ENCODE measurements at places on chromosomes 6 and 20. TPM values are rescaled to one million over a fixed set of nuclear protein-coding genes. Genes with fewer than 3 reads are reported as not detected.

DNA sequence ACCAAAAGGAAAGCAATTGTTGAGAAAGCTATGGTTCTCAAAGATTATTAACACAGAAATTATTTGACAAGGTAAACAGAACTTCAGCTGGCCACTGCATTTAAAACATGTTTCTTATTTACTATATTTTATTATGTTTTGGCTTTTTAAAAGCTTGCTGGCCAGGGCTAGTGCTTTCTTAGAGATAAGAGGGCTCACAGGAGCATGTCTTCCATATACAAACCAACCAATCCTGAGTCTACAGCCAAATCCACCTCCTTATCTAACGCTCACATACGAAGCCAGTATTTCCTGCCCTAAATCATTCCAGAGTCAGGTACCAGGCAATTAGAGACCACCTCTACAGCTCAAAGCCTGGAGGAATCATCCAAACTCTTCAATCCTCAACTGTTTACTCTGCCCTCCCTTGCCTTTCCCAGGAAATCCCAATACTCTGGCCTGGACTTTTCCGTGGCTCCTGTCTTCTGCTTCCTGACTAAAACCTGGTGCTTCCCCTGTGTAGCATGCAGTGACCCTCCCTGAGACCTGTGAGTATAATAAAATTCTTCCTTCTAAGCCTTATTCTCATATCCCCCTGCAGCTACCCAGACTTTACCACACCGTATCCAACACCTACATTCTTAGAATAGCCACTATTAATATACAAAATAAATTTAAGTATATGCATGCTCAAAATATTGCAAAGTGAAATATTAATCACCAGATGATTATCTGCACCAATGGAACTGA, 33.2 kb downstream of the RANBP9 start:
- DNase-seq, result no peak

- no peak for DNase-seq
Observed at GRCh38 chr20:38092915-38093314, 59.4 kb downstream of the RPRD1B start.

GRCh38 chr6:11054722-11055121, 10.6 kb upstream of the ELOVL2 start:
- DNase-seq, result no peak

DNA sequence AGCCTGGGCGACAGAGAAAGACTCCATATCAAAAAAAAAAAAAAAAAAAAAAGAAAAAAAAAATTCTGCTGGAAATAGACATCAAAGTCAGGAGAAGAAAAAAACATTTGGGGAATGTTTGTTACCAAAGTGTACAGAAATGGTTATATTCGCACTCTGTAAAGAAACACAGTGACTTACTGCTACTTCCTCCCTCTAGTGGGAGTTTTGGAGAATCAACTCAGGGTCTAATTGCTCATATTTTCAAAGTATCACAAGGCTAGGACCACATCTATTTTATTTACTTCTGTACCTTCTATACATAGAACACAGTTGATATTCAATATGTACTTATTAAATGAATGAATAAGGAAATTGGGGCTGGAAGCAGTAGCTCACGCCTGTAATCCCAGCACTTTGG, 24.4 kb downstream of the ARG1 start:
- DNase-seq, result no peak

DNA sequence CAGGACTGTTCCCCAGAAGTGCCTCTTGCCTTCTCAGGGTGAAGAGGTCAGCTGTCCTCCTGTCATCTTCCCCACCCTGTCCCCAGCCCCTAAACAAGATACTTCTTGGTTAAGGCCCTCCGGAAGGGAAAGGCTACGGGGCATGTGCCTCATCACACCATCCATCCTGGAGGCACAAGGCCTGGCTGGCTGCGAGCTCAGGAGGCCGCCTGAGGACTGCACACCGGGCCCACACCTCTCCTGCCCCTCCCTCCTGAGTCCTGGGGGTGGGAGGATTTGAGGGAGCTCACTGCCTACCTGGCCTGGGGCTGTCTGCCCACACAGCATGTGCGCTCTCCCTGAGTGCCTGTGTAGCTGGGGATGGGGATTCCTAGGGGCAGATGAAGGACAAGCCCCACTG, 9.8 kb downstream of the PI16 start:
- no peak for DNase-seq

- no peak for DNase-seq
Observed at GRCh38 chr6:133804265-133804664, 84.6 kb upstream of the TCF21 start.

- no peak for DNase-seq
Observed at GRCh38 chr6:33689879-33690278, 21.6 kb downstream of the UQCC2 start.

- DNase-seq, result no peak
Observed at GRCh38 chr20:46588532-46589511, 38.4 kb upstream of the OCSTAMP start.

- DNase-seq, result no peak
Observed at GRCh38 chr6:152226119-152226518, 411.0 kb downstream of the SYNE1 start.

- no peak for DNase-seq
Observed at GRCh38 chr20:51596668-51597388, 54.3 kb upstream of the NFATC2 start.

DNA sequence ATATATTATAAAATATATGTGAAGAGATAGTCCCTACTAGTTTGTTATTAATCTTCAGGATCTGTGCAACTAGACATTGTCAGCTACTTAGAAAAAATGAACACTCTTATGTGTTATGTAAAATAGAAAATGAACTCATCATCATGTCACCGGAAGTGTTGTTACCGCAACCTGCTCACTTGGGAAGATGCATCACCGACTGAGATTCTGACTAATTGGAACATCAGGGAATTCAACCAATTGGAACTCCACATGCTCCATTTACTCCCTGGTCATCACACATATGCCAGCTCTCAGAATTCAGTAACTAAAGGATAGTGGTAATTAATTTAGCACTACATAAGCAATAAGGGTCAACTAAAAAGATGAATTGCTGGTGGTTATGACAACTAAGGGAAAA, 16.7 kb upstream of the B3GAT2 start:
- no peak for DNase-seq

GRCh38 chr20:50879649-50880550, 51.3 kb downstream of the ADNP start:
- no peak for DNase-seq

DNA sequence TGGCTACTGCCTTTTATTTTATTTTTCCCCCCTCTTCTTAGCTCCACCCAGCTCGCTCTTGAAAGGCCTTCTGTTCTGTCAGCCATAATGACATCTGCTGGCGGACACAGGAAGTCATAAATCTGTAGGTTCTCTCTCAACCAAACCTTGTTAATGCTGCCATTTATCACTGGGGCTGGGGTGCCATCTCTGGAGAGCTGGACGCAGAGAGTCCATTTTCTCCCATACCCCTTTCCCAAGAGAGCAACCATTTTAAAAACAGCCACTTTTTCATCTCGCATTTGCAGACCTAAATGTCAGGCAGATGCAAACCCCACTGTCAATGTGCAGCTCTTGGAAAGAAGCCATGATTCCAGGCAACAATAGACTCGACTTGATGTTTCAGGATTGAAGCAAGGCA, 13.0 kb upstream of the TSHZ2 start:
- DNase-seq, result no peak

- no peak for DNase-seq
Observed at GRCh38 chr6:16691324-16691723, 69.9 kb downstream of the ATXN1 start.

GRCh38 chr6:143823548-143823947, 19.6 kb upstream of the LTV1 start:
- DNase-seq, result no peak

DNA sequence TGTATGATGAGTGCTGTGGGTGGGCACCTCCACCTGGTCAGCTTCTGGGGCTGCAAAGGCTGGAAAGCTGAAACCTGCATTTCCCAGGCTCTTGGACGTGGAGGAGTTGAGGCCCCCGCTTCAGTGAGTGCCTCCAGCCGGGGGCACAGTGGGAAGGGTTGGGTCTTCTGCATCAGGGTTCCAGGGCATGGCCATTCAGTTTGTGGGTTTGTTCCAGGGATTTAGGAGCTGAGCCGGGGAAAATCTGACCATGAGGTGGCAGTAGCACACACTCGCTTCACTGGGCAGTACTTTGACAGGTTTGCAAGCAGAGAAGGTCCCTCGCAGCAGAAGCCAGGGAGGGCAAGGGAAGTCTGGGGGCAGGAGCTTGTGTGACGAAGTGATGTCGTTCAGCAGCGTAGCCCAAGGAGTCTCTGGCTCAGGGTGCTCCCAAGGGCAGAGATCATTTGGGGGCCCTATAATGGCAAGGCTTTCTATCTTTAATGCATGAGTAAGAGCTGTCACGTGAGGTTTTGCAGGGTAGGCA, 69.5 kb upstream of the SULF2 start:
- no peak for DNase-seq

GRCh38 chr20:1724901-1725300, 67.3 kb upstream of the SIRPG start:
- DNase-seq, result no peak

DNA sequence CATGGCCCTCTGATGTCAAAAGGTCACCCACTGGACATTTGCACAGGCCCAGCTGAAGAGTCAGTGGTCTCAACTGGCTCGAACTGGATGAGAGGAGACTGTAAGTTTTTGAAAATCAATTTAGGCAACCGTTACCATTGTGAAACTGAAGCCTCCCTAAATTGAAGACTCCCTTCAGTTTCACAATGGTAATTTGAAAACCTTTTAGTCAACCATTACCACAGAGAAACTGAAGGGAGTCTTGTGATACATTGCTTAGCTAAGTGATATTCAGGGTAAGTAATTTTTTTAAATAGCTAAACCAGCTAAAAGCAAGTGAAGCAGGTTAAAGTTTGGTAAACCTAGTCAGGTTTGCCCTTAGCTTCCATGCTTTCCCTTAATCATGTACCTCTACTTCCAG, 197.3 kb upstream of the NT5E start:
- DNase-seq, result no peak

DNA sequence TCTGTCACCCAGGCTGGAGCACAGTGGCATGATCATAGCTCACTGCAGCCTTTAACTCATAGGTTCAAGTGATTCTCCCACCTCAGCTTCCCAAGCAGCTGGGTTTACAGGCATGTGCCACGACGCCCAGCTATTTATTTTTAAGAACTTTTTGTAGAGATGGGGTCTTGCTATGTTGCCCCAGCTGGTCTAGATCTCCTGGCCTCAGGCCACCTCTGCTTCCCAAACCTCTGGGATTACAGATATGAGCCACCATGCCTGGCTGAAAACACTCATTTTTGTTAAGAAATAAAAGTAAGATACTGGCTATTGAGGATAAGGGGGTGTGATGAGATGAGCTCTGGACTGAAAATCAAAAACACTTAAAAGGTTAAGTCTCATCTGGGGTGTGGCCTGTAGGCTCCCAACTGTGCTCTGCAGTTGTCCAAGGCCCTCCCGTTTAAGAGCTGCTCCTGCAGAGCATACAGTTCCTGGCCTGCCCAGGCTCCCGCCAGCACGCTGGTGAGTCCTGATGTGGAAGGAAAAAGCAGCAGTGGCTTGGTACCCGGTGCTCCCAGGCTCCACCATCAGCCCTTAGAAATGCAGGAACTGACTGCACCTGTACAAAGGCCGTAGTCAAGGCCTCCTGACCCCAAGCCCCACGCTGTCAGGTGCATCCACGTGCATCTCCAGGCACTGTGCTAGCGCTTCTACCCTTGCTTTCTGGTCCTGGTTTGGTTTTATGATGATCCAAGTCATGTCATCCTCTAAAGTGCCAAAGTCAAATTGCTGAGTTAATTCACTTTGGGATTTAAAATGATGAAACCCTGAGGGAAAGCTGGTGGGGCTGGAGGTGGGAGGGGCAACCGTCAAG, 111.5 kb downstream of the TMEM242 start:
- no peak for DNase-seq

DNA sequence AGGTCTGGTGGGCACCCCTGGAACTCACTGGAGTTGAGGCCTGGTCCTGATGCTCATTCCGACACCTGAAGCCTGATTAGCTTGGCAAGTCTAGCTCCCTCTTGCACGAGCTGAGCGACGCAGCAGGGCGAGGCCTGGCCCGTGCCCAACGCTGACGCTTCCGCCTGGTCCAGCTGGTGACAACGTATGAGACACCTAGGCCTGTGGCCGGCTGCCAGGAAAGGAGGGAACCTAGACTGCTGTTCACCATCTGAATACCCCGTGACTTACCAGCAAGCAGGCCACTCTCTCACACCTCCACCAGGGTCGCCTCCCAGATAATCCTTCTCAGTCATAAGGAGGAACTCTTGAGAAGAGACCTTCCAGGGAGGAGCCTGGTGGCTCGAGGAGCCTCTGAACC, 24.5 kb downstream of the YTHDF1 start:
- DNase-seq, result no peak

GRCh38 chr6:11616200-11616611, 78.7 kb downstream of the TMEM170B start:
- DNase-seq, result peak; percentile 96

GRCh38 chr6:87220997-87221396, 65.6 kb downstream of the ZNF292 start:
- DNase-seq, result no peak

DNA sequence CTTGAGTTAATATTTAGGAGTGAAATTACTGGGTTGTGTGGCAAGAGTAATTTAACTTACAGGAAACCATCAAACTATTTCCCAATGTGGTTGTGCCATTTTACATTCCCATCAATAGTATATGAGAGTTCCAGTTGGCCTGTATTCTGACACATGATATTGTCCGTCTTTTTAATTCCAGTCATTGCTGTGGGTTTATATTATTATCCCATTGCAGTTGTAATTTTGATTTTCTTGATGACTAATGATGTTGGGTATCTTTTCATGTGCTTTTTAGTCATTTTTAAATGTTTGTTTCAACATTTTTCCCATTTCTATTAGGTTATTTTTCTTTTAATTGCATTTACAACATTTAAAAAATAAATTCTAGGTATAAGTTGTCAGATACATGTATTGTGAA, 614.0 kb downstream of the UTRN start:
- peak; percentile 86 for DNase-seq

DNA sequence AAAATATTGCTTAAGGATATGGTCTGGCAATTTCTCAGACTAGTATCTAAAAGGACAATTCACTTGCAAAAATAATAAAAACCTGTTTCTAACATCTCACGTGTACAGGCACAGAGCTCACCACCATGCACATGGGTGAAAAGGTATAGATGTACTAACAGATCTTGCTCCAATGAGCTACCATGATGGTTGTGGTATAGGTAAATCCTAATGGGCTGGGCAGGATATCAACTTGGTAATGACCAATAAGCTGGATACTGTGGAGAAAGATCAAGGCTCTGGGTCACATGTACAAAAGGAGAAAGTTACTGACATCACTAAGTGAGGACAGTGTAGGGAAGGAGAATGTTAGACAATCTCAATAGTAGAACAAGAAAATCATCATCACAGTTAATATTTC, 111.0 kb upstream of the NUP153 start:
- no peak for DNase-seq

- DNase-seq, result peak; percentile 86
Observed at GRCh38 chr6:10411971-10412460, 2.9 kb downstream of the TFAP2A start.

Gene DHX35
- 14.5 TPM for polyA plus RNA-seq

Gene HSD17B8
- polyA plus RNA-seq, result 3.4 TPM

Gene VSX1
- polyA plus RNA-seq, result not detected

Gene FAM83D
- polyA plus RNA-seq, result 40.1 TPM

Gene HSPA1L
- 0.99 TPM for polyA plus RNA-seq

Gene B3GALT4
- polyA plus RNA-seq, result 4.0 TPM

Gene HAO1
- not detected for polyA plus RNA-seq

Gene XKR7
- polyA plus RNA-seq, result not detected

All from BJ (cell line).